ENCODE measurements at places on chromosomes 5 and 9. TPM values are rescaled to one million over a fixed set of nuclear protein-coding genes. Genes with fewer than 3 reads are reported as not detected.

SPATA31E1 gene
- total RNA-seq = not detected

SLC34A1 gene
- not detected for total RNA-seq

ADAMTS13 gene
- 1.2 TPM for total RNA-seq

C9orf85 gene
- 17.2 TPM for total RNA-seq

PDZD2 gene
- total RNA-seq = 0.28 TPM

FCN2 gene
- total RNA-seq = not detected

RIMOC1 gene
- 18.3 TPM for total RNA-seq

BAAT gene
- 0.19 TPM for total RNA-seq

TRAPPC13 gene
- 28.2 TPM for total RNA-seq

SRP19 gene
- total RNA-seq = 65.4 TPM

OMD gene
- not detected for total RNA-seq

CNTFR gene
- total RNA-seq = not detected

LIX1 gene
- total RNA-seq = not detected

GLT6D1 gene
- not detected for total RNA-seq

PDLIM4 gene
- total RNA-seq = 33.0 TPM

GPR150 gene
- 2.5 TPM for total RNA-seq

HSD17B3 gene
- not detected for total RNA-seq

ZNF354C gene
- total RNA-seq = 7.9 TPM

NEUROG1 gene
- not detected for total RNA-seq

PRUNE2 gene
- total RNA-seq = 67.7 TPM

PTAR1 gene
- total RNA-seq = 118 TPM

LCN1 gene
- total RNA-seq = under 0.01 TPM

ARID3C gene
- total RNA-seq = under 0.01 TPM

PPP1R26 gene
- 11.0 TPM for total RNA-seq

PITX1 gene
- total RNA-seq = 0.38 TPM

SMIM33 gene
- total RNA-seq = under 0.01 TPM

PHF2 gene
- total RNA-seq = 10.0 TPM

GAS1 gene
- 3.8 TPM for total RNA-seq

PCDHAC2 gene
- total RNA-seq = 0.19 TPM

MED22 gene
- 15.1 TPM for total RNA-seq

ITGA2 gene
- 71.9 TPM for total RNA-seq

ACSL6 gene
- total RNA-seq = under 0.01 TPM

IL13 gene
- total RNA-seq = not detected

KIF4B gene
- total RNA-seq = not detected

GPR151 gene
- not detected for total RNA-seq

STING1 gene
- 27.8 TPM for total RNA-seq

CRB2 gene
- total RNA-seq = not detected

MCIDAS gene
- total RNA-seq = not detected

GPX3 gene
- total RNA-seq = 18.6 TPM

ZFP2 gene
- total RNA-seq = under 0.01 TPM

TIFAB gene
- total RNA-seq = not detected

DMGDH gene
- 3.7 TPM for total RNA-seq

KCNT1 gene
- total RNA-seq = not detected

NFIB gene
- 28.9 TPM for total RNA-seq

PCDHGA2 gene
- total RNA-seq = 1.5 TPM

FST gene
- total RNA-seq = 205 TPM

FGD3 gene
- total RNA-seq = not detected

ADRA1B gene
- total RNA-seq = 0.56 TPM
